ENCODE measurements at places on chromosomes 3 and 15.
A peak's percentile ranks its signal among the peaks of the same experiment; 100 is the strongest.

- no peak for DNase-seq
Observed at GRCh38 chr3:4742359-4742758, 236.9 kb upstream of the BHLHE40 start.

- peak; percentile 83 for DNase-seq
Observed at GRCh38 chr15:85831415-85832113, 36.8 kb upstream of the KLHL25 start.

- DNase-seq, result no peak
Observed at GRCh38 chr3:134077649-134078161, 48.0 kb upstream of the SLCO2A1 start.

GRCh38 chr15:101614001-101614585 is 38.1 kb downstream of the TM2D3 start:
- peak; percentile 60 for DNase-seq

DNA sequence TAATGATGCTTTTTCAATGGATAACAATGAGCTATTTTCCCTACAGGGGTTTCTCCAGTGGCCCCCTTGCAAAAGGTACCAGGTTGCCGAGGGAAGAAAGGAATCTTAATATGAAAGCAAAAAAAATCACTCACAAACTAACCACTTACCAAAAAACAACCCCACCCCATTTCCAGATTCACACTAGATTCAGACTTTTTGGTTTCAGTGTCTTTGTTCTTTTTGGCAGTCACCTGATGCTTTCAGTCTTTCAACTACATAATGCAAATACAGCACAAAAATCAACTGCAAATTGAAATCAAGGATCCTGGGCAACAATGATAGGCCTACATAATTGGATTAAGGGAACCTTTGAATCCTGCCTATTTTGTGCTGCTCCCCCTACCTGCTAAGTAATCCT is 71.1 kb upstream of the RAP2B start:
- DNase-seq, result no peak

DNA sequence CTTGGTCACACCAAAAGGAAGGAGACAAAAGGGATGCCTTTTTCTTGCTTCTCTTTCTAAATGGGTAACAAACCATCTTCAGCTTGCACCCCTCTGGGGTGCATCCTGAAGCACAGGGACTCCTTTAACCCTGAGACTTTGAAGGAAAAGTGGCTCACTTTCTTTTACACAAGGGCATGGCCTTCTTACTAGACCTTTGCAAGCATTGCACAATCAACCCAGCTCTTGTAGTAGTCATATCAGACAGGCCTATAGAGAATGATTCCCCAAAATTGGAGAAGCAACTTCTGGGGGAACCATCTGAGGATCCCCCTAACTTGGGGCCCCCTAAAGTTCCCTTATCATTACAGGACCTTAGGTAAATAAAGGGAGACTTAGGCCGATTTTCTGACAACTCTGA is 56.1 kb upstream of the GK5 start:
- DNase-seq, result no peak

DNA sequence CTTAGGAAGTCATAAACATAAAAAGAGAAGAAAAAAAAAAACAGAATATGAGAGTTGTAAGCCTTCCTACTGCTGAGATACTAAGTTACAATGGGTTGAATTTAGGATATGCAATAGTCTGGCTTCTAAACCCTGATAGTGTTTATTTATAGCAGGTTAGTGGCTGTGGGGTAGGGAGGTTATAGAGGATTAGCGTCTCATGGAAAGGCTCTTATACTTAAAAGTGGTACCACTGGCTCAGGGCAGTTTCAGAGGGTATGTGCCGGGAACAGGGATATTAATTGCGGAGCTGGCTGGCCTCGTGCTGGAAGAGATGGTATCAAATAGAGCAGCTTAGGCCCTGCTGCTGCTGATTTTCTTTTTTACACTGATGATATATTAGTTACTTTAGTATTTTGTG is 60.8 kb downstream of the PFN2 start:
- DNase-seq, result no peak

- DNase-seq, result peak; percentile 53
Observed at GRCh38 chr3:124881976-124882697, 5.0 kb downstream of the ITGB5 start.

DNA sequence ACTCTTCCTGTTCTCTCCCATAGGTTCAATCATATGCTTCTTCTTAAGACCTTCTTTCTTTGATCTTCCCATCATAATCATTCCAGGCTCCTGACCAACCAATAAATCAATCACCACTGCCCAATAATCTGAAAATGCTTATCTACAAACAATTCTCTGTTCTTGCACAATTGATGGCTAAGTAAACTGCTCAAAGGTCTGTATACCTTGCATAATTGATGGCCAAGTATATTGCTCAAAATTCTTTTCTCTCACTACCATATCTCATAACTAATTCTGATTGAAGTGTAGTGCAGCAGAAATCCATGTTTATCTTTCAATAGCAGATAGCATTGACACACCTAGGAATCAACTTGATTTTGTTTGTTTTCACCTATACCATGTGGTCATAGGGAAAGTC is 83.4 kb upstream of the EPHA6 start:
- DNase-seq, result no peak

DNA sequence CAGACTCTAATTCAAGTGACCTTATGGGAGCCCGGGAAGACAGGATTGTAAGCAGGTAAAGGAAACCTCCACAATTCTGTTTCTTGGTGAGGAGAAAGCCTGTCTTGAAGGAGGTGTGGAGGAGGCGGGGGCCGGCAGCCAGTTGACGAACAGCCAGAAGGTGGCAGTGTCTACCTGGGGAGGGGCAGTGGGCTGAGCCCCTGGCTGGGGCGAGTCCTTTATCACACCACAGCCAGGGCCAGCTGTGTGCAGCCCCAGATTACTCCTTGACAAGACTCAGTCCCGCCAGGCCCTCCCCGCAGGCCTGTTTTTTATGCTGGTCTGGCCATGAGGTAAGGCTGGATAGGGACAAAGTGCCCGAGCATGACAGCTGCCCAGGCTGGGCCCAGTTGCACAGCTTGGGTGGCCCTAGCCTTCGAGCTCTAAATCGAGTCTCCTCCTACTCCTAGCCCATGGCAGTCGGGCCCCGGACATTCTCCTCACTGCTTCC is 40.9 kb upstream of the IDH2 start:
- no peak for DNase-seq

GRCh38 chr3:169241630-169241990 is 421.9 kb downstream of the MECOM start:
- DNase-seq, result no peak

Measured in osteoblast (primary cell).